ENCODE measurements at places on chromosomes 12 and 14.
A peak's percentile ranks its signal among the peaks of the same experiment; 100 is the strongest.

GRCh38 chr12:119479121-119479561 is 114.4 kb upstream of the TMEM233 start:
- DNase-seq = peak; percentile 3

DNA sequence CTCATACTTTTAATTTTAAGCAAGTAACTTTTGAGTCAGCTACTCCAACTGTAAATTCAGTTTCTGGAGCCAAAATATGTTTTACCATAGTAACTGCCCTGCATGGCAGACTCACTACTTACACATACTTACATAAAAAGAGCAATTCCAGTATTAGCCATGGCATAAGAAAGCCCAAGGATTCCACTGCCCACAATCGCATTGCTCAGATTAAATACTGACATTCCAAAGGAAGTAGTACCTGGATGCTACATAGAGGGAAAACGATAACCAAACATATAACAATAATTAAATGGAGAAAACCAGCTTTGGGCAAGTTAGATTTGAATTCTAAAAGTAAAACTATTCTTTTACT is 2.2 kb downstream of the SLC38A2 start:
- no peak for DNase-seq

DNA sequence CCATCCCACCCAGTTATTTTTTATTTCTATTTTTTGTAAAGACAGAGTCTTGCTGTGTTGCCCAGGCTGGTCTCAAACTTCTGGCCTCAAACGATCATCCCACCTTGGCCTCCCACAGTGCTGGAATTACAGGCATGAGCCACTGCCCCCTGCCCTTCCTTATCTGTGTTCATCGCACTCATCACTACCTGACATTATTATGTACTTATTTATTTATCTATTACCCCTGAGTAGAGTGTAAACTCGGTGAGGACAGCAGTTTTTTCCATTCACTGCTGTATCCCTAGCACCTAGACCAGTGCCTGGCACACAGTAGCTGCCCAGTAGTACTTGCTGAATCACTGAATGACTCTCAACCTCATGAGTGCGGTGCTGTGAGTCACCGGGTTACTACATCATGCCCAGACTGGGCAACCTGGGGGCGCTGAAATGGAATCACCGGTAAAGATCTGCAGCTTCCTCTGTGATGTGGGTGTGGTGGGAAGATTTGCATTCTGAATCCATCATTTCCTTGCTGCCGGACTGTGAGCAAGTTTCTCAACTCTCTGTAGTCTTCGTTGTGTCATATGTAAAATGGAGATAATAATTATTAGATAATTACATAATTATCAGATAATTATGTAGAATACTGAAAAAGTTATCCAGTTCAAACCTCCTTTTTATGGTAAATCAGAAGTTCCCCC is 81.9 kb upstream of the USP44 start:
- no peak for DNase-seq

DNA sequence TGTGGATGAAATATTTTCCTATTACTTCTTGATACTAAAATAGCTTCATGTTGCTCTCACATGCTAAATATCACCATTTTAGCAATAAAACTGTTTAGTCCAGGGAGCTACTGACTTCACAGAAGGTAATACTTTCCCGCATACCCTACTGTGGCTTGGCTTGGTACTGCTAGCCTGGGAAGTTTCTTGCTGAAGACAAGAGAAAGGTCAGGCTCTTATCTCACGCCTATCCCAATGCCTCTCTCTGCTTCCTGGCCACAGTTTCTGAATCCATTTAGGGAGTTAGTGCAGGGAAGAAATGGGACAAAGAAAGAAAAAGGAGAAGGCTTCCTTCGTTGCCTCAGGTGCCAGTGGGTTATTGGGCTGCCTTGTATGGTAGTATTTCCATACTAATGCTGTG is 228.3 kb downstream of the MDGA2 start:
- no peak for DNase-seq

GRCh38 chr12:2083561-2083960 is 30.8 kb downstream of the CACNA1C start:
- DNase-seq = no peak

DNA sequence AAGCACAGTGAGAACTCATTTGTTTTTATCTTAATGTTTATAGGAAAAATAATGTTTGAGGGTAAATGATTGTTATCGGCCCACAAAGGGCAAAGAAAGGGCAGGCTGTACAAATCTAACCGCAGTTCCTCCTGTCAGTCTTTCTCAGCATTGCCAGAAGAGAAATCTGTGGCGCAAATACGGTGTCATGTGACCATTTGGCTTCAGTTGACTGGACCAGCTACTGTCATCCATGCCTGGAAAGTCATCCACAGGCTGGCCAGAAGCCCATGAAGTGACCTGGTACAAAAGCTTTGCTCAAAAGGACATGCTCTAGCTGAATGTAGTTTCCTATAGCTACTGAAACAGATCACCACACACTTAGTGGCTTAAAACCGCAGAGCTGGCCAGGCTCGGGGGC is 43.6 kb downstream of the HCAR2 start:
- no peak for DNase-seq

- DNase-seq = no peak
Observed at GRCh38 chr12:132536102-132536876, 46.3 kb downstream of the FBRSL1 start.

- no peak for DNase-seq
Observed at GRCh38 chr12:32659908-32660440, 19.1 kb upstream of the DNM1L start.

- DNase-seq = peak; percentile 30
Observed at GRCh38 chr12:96720363-96720705, 186.7 kb upstream of the NEDD1 start.

- DNase-seq = peak; percentile 80
Observed at GRCh38 chr14:22558221-22558913, 30.7 kb downstream of the DAD1 start.

GRCh38 chr14:52895000-52895399 is 55.9 kb downstream of the FERMT2 start:
- peak; percentile 43 for DNase-seq

- no peak for DNase-seq
Observed at GRCh38 chr14:64688031-64688430, 16.2 kb upstream of the PLEKHG3 start.

GRCh38 chr12:23726646-23727045 is 222.8 kb downstream of the SOX5 start:
- DNase-seq = no peak

- DNase-seq = peak; percentile 24
Observed at GRCh38 chr14:95291859-95292542, 27.7 kb downstream of the CLMN start.

- DNase-seq = no peak
Observed at GRCh38 chr14:31307198-31307597, 99.6 kb upstream of the HECTD1 start.

DNA sequence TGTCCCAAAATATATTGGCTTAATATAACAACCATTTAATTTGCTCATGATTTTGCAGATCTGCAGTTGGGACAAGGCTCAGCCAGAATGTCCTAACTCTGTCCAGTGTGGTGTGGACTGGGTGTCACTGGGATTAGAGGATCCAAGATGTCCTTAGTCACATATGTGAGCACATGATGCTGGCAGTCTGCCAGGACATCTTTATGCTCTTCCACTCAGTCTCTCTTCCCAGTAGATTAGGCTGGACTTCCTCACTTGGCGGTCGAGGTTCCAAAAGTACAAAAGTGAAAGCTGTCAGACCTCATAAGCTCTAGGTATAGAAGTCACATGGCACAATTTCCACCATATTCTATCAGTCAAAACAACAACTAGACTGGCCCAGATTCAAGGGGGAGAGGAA is 167.9 kb upstream of the NTF3 start:
- DNase-seq = no peak

DNA sequence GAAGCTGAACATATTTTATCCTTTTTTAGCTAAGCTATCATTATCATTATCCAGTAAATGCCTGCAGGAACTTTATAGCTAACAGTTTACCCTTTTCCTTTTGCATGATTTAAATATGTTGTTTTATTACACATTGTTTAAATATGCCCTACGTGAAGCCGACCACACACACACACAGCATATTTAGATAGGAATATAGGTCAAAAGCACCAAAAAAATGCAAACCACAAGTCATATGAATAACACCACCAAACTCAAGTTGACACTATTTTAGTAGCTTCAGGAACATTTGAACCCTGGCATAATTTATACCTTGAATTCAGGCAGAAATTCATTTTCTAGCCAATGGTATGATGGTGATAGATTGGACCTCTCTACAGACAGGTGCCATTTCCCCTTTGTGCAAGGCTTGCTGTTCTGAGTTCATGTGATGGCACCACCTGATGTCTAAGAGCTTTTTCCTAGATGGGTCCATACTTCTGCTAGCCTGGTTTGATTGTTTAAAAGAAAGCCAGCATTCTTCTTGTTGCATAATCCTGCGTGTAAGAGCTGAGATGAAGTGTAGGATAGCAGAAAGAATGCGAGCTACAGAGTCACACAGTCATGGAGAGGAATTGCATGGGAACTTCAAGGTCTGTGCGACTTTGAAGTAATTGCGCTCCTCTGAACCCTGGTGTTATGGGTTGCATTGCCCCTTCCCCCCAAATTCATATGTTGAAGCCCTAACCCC is 454.8 kb upstream of the SOX5 start:
- DNase-seq = no peak

GRCh38 chr14:98204139-98204538 is 1067.9 kb downstream of the BCL11B start:
- no peak for DNase-seq

GRCh38 chr14:22508150-22508457 is 80.9 kb downstream of the DAD1 start:
- no peak for DNase-seq

- peak; percentile 90 for DNase-seq
Observed at GRCh38 chr14:75539561-75540478, 17.6 kb downstream of the BATF start.

- DNase-seq = peak; percentile 4
Observed at GRCh38 chr12:34625116-34625515, 602.8 kb downstream of the ALG10 start.

DNA sequence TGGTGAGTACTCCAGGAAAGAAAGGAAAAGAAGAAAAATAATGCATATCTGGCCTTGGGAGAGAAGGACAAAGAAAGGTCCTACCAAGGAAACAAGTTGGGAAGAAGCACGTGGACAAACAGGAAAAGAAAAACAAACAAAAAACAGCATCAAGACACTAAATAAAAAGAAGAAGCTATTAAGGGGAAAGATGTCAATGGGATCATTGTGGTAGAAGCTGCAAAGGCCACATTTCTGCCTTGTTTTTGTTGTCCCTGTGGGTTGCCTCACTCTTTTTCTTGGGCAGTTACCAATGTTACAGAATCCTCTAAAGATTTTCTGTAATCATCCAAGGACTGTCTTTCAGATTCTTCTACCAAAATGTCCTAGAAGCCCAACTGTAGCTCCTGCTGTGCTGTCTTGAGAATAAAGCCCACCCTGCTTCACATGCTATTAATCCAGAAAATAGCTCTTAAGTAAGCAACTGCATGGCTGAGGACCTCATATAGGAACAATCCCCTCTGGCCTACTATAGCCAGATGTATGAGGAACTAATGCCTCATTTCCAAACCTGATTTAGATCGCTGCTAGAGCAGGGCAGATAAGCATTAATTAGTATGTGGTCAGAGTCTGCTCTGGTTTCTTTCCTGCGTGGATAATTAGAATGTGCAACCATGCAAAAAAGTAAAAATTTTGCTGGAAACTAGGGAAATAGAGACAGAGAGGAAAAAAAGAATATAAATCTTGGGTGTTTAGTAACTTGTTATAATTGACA is 10.2 kb upstream of the CPNE8 start:
- no peak for DNase-seq

GRCh38 chr12:104568935-104569334 is 112.2 kb downstream of the CHST11 start:
- no peak for DNase-seq

GRCh38 chr14:102593825-102594137 is 1.3 kb downstream of the RCOR1 start:
- no peak for DNase-seq

- no peak for DNase-seq
Observed at GRCh38 chr12:101713059-101713682, 15.7 kb downstream of the CHPT1 start.

DNA sequence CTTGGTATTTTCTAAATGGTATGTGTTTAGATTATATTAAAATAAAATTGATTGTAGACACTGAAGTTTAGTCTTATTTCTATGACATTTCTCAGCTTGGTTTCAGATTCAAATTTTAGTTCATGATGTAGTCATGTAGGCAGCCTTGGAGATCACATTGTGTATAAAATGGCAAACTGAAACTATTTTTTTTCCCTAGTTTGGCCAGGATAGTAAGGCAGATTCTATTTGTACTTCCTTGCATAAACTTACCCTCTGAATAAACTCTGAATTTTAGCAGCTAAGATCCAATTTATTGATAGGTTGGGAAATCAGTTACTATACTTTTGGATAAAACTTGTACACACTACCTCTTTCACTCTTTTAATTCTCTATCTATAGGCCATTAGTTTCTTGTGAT is 30.4 kb downstream of the PAPOLA start:
- no peak for DNase-seq

GRCh38 chr14:106820119-106820518 is 1293.7 kb downstream of the TMEM121 start:
- DNase-seq = no peak

DNA sequence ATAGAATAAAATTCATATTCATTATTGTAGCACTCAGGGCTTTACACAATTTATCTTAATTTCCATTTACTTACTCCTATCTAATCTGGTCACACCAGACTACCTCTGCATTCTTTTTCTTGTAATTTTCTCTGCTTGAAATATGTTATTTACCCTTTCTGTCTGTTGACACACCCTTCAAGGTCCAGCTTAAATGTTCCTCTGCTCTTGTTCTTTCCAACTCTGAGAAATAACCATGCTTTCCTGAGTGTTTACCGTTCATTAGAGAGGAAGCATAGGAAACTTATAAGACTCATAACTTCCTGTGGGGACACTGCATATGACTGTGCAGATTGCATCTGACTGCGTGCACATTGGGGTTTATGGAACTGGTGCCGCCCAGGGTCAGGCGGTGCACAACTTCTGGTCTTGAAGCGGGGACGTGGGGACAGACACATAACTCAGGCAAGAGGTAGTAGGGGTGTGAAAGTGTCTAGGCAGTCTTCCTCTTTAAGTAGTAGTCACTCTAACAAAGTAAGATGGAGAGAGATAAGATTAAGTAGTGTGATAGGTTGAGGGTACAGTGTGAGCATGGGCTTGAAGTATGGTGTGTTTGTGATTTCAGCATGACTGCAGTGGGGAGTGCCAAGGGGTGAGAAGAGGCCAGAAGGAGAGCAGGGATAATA is 42.6 kb upstream of the FOXJ2 start:
- peak; percentile 38 for DNase-seq

DNA sequence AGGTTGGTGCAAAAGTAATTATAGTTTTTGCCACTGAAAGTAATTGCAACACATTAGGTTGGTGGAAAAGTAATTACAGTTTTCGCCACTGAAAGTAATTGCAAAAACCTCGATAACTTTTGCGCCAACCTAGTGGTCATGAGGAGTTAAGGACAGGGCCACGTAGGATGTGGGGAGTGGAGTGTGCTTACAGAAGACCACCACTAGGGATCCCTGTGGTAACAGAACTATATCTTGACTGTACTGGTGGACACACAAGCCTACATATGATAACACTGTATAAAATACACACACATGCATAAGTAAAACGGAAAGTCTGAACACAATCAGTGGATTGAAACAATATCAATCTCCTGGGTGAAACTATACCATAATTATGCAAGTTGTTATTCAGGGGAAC is 187.4 kb upstream of the ABCD2 start:
- DNase-seq = peak; percentile 18
